ENCODE measurements at places on chromosomes 16 and 17.

DNA sequence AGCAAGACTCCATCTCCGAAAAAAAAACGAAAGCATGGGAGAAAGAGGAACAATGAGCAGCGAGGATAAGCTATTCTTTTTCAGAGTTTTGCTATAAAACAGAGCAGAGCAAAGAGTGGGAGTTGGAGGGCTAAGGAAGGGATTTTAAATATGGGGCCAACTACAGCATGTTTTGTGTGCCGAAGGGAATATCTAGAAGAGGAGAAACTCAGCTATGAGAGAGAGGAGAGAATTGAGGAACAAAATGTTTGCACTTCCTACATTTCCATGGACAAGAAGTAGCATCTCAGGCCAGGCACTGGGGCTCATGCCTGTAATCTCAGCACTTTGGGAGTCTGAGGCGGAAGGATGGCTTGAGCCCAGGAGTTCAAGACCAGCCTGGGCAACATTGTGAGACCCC, 13.1 kb upstream of the GRB2 start:
- DNase-seq, result no peak

DNA sequence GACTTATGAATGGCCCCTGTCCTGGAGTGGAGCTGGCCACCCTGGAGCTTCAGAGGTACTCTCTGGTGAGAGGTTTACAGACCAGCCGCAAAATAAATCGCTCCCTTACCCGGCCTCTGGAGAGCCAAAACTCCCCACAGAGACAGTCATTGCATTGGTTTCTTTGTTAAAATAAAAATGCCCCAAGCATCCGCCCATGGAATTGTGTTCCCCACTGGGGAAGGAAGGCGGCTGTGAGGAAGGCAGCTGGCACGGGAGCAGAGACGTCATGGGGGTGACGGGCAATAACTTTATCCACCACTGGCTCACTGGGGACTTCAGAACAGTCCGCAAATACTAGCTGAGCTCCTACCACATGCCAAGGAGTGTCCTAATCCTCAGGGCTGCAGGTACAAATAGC, 266.2 kb upstream of the FOXF1 start:
- DNase-seq, result no peak

DNA sequence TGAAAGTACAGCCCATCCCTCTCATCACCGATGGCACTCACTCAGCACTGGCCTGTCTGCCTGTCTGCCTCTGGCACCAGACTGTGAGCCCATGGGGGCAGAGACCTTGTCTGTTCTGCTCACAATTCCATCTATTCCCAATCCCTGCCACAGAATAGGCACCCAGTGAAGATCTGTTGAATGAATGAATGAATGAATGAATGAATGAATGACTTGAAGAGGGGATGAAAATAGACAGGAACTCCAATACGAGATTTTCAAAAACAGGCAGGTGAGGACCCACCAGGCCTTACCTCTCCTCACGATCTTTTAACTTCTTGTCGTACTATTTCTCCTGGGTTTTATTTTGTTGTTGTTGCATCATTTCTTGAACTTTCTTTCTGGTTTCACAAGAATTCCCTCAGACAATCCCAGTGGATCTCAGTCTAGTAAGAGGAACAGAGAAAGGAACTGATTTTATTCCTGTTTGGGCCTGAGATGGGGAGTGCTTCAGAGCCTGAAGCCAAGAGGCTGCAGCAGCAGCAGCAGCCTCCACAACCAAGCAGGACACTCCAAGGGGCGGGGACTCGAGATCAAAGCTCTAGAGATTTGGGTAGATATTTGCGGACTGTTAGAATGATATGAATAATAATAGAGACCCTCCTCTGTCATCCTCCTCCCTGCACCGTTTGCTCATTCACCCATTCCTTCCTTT, 17.7 kb downstream of the KRT9 start:
- DNase-seq, result no peak

DNA sequence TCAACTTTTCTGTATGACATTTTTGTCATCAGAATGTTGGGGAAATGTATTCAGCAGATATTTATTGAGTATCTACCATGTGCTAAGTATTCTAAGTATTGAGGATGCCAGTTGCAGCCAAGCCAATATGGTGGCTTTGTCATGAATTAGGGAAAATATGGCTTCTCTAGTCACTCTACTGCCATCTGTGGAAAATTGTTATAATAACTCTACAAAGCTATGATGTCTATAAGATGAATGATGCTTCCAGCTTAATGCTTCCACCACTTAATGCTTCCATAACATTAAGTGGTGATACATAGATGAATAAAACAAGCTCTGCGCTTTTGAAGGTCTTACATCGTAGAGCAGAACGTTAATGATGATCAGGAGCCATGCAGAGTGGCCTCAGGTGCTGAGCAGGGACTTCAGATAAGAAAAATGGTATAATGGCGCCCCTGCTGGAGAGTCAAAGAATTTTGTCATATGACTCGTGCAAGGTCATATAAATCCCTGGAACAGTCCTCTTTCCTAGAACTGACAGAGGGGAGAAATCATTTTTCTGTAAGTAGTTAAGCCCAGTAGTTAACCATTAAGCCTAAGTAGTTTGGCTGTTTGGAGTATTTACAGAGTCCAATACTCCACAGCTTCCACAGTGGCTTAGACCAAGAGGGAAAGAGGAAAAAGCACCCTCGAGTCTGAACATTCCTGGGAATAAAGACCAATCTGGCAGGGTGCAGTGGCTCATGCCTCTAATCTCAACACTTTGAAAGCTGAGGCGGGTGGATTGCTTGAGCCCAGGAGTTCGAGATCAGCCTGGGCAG, 2.7 kb upstream of the TMIGD1 start:
- no peak for DNase-seq

GRCh38 chr17:33152783-33153182, 140.3 kb downstream of the ASIC2 start:
- DNase-seq, result no peak

All from urinary bladder (tissue), 4 donors.